ENCODE measurements at places on chromosomes 12 and 14.
A peak's percentile ranks its signal among the peaks of the same experiment; 100 is the strongest.

DNA sequence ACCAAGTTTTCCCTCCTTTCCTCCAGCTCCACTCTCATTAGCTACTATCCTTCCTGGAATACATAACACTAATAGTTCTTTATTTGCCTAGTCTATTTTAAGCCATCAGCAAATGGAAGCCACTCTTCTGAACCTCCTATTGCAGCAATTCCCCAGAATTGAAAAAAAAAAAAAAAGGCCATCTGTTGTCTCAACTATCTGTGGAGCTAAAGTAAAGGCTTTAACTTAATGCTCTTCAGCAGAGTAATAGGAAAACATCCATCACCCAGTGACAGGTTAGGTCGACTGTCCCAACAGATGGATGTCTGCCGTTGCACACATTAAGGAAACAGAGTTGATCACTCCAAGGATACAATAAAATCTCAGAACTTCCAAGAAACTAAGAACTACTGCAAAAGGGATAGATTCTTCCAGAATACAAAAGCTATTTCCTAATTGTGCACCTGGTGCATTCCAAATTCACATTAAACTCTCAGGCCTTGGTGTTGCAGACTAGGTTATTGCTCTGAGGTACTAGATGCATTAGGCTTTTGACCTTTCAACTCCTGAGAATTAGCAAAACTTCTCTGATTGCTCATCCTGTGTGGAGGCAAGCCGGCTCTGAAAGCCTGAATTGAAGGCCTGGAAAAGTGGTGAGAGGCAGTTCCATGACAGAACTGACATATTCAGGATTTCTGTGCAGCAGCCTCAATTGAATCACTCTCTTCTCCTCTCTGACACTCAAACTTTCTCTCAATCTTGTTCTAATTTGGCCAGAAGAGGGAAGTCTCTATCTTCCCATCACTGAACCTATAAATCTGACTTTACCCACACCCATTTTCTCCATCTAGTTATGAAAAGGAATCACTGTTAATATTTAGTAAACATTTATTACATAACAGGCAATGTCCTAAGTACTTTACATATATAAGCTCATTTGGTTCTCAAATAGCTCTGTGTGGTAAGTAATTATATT is 238.4 kb upstream of the HMGA2 start:
- DNase-seq, result peak; percentile 70

DNA sequence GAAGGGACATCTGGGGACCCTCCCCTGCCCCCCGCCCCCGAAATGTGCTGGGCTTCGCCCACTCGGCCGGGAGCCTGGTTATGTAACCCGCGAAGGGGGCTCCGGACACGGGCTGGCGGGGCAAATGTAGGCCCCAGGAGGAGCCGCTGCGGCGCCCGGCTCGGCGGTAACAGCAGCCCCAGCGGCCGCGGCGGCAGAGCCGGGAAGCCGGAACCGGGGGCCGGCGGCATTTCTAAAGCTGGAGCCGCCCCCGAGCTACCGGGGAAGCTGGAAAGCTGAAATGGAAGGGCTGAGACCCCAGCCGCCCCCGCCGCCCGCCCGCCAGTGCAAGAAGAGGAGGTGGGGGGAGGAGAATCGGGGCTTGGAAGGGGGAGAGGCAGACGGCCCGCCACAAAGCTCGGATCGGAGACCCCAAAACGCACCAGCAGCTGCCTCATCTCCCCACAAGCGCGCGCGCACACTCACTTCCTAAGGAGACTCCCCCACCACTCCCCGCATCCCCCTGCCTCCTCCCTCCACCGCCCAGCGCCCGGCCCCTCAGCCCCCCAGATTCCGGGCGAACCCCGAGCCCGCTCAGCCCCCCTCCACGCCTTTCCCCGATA is 1.5 kb downstream of the KDM2B start:
- peak; percentile 31 for DNase-seq

DNA sequence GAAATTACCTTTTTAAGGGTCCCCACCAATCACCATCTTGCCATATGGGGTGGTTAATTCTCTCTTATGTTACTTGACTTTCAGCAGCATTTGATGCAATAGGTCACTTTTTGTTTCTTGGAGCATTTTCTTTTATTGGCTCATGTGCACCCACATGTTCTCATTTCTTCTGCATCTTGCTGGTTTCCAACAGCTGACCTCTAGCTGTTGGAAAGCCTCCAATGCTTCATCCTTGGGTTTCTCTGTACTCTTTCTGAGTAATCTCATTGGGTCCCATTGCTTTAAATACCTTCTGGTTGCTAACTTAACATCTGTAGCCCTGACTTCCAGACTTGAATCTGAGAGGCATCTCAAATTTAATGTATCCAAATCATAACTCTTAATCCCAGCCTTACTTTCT is 116.8 kb downstream of the CRADD start:
- DNase-seq, result no peak

DNA sequence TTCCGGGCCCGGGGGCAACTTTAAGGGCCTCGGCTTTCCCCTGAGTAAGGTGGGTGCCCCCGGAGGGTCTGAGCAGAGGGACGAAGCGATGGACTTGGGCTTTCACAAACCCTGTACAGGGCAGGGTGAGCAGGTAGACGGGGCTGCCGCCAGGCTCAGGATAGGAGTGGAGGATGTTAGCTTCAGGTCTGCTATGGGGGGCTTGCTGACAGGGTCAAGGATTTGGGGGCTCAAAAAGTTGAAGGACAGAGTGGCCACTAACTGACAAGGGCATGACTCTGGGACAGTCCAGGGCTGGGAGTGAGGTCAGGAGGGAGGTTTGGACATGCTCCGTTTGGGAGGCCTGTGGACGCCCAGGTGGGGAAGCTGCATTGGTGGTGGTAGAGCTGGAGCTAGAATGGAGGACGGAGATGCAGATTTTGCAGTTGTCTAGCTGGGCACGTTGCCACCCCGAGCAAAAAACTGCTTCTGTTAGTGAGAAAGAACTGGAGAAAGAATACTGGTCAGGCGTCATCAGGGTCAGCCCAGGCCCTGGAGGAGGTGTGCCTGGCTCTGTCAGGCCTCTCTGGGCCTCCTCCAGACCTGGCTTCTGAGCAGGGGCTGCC is 113.3 kb downstream of the ADGRD1 start:
- no peak for DNase-seq

- no peak for DNase-seq
Measured at GRCh38 chr12:116692605-116693004, 45.3 kb downstream of the SPRING1 start.

DNA sequence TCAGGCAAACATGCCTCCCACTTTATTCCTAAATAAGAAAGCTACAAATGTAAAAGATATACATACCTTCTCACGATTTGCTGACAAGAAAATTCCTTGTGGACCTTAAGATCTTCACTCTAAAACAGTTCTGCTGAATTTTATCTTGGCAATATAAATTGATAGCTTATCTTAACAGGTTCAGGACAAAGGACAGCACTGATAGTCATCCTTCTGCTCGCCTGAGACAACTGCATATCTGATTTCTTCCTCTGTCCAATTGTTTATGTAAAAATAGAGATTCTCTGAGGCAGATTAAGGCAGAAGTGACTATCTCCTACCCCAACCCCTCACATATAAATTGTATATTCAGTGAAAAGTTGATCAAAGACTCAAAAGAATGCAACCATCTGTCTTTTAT is 44.9 kb downstream of the CAPZA3 start:
- DNase-seq, result no peak

DNA sequence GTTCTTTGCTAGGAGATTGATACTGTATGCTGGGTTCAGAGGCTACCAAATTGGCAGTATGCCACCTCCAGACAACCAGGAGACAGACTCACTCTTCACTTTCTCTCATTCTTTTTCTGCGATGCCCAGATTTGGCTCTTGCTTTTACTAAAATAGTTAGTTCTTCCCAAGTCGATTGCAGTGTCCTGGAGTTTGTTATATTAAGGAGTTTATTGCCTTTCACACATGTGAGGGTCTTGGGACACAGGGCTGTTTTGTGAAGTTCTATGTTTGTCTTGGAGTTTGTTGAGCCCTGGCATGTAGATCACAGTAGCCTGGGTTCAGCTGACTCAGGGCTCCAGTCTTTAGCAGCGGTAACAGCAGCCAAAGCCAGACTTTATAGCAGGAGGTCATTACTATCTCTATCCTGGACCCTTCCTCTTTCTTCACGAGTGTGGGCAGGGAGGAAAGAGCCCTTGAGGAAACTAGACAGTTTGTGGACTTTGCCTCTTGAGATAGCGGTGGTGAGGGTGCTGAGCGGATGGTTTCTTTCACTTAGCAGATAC is 1.6 kb downstream of the MLEC start:
- DNase-seq, result no peak

DNA sequence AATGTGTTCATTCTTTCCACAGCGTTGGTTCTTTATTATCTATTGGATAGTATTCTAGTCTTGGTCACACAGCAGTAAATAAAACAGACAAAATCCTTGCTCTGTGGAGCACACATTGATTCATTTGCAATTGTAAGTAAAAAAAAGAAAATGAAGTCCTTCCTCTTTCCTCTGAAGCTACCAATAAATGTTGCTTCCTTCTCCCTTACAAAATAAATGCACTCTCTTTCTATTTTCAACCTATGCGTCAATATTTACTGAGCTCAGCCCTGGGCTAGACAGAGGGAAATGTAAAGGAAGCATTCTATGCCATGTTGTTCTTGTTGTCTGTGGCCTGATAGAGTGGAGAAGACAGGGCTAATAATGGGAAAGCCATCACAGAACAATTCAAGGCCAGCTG is 2.9 kb downstream of the ABHD12B start:
- no peak for DNase-seq

GRCh38 chr12:56979628-56980027 is 22.2 kb upstream of the RDH16 start:
- DNase-seq, result no peak

GRCh38 chr14:57057803-57058202 is 210.9 kb downstream of the EXOC5 start:
- DNase-seq, result no peak

DNA sequence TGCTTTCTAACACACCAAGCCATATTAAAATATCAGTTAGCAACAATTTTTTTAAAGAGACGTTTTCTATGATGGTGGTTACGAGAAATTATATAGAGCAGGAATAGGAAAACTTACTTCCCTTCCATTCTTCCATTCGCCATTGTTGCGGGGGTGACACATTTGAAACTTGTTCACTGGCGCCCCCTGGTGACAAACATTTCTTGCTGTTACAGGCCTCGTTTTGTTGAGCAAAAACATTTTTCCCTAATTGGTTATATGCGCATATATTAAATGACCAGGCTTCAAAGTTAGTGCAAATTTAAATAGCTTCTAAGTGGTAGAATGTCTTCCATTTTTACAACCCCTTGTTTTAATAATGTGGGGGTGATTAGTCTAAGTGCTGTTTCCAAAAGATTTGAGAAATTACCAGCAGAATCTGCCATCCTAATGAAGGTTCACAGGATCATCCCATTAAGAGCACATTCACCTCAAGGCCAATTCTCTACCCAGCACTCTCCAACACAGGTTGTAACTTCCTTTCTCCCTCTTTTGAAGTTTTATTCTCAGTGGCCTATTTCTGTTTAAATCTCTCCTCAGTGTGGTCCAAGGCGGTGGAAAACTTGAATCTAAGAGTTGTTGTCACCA is 1124.7 kb downstream of the FLRT2 start:
- no peak for DNase-seq
